ENCODE measurements at places on chromosomes 12 and 14.

GRCh38 chr12:130247634-130248237 is 85.5 kb downstream of the FZD10 start:
- no peak for DNase-seq

- no peak for DNase-seq
These were observed 4.5 kb upstream of the DNAH10 start for GRCh38 chr12:123757561-123757960.

- DNase-seq, result no peak
These were observed 344.0 kb downstream of the BCL11B start for GRCh38 chr14:98927986-98928385.

GRCh38 chr12:76216585-76217472 is 131.4 kb downstream of the BBS10 start:
- no peak for DNase-seq

DNA sequence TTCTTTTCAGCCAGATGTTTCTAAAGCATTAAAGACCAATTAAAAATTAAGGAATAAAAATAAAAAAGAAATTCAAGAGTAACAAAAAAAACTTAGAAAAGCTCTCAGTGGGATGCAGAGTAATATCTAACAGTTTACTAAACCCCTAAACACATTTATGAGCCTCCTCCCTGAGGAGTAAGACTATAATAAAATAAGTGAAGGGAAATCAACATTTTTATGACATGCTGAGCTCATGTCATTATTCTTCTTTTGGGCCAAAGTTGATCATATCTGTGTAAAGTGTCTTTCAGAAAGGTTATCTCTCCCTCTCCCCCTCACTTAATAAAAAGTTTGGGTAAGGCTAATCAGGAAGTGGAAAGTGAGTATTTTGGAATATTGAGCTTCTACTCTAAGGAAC is 122.1 kb downstream of the MYRFL start:
- DNase-seq, result no peak

DNA sequence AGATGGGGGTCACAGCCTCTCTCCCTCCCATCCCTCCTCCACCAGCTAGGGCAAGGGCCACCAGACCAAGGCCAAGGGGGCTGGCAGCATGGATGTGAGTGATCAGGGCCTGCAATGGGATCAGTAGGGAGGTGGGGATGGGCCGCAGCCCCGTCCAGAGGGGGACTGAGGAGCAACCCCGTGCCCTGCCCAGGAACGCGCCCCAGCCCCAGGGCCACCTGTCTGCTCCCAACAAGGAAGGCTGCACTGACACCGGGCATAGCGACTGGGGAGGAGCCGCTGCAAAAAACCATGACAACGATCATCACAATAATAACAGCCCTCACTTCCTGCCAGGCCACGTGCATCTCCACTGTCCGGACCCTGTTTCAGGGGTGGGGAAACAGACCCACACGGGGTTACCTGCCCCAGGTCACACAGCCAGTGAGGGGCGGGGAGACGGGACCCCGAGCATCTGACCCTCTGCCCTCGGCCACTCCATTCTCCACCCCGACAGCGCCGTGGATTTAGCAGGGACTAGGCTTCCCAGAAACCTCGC is 24.3 kb downstream of the NCOR2 start:
- DNase-seq, result no peak

- no peak for DNase-seq
These were observed 96.2 kb upstream of the CPM start for GRCh38 chr12:69028941-69029729.

DNA sequence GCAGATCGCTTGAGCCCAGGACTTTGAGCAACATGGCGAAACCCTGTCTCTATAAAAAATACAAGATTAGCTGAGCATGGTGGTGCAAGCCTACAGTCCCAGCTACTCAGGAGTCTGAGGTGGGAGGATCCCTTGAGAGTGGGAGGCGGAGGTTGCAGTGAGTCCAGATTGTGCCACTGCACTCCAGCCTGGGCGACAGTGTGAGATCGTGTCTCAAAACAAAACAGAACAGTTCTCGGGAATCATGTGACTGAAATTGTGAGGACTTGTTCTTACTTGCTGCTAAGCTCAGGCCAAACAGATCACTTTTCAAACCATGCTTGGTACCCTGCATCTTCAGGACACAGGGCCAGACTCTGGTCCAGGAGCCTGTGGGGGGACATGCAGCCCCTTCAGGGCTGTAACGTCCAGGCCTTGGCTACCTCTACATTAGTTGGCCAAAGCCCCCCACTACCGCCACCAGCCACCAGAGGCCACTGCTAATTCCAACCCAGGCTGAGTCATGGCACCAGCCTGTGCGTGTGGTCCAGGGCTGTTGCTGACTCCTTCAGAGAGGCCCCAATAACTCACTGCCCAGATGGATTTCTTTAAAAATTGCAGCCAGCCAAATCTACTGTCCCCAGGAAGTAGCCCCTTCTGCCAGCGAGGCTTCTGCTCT is 33.4 kb upstream of the SYNDIG1L start:
- no peak for DNase-seq

DNA sequence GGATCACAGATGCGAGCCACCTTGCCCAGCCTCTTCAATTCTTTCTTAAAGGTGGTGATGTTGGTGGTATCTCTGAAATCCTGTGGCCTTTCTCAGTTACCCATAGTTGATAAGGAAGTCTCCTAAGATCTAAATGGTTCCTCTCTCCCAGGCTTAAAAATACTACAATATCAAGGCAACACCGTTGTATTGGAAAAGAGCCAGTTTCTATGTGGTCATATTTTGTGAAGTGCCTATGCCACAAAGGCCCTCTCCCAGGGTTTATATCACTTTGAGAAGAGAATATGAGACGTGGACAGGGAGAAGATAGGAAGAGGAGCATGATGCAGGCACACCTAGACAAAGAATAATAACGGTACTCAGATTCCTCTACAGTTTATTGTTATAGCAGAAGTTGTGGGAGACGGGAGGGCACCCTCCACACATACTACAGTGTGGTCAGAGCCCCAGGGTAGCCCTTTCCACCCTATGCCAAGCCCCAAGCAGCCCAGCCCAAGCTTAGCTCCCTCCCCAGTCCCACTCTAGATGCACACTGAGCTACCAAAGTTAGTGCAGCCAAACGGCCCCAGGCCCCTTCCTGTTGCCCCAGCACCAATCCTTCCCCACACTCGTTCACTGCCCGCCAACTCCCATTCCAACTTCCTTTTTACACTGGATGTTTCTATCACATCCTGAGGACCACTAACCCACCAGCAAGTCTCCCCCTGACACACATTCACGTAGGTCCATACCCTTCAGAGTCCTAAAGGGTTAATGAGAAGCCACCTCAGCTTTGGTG is 8.3 kb downstream of the NDRG2 start:
- DNase-seq, result no peak

- DNase-seq, result no peak
These were observed 25.7 kb downstream of the SLC4A8 start for GRCh38 chr12:51450333-51450732.

DNA sequence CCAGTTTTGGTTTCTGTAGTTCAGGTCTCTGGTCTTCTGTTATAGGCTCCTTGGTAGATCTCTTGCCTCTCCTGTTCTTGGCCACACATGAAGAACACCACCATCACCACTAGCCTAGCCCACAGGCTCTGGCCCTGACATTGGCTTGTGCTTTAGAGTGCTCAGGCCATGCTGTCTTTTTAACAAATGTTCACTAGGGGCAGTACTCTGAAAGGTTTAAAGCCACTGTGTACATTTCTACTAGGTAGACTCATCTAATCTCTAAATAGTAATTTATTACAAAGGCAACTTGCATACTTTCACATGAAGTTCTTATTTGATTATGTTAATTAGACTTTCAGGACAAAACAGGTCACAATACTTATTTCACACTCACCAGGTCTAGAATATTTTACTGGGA is 38.3 kb downstream of the PDE6H start:
- no peak for DNase-seq

GRCh38 chr14:97848317-97848980 is 1051.3 kb downstream of the VRK1 start:
- no peak for DNase-seq

DNA sequence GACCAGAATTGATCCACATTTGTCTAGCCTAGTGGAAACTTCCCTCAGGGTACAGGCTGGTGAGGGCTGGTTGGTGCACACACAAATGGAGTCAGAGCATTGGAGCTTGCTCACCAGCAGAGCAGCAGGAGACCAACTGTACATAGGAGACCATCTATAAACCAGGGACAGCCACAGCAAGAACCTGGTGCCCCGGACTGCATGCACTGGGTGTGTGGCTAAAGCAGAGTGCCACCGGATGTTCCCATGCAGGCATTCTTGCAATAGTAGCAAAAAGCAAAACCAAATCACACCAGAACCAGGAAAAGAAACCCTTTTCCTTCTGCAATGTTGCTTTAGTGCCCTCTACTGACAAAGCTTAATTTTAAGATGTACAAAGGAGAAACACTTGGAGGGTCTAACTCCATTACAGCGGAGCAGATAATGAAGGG is 136.4 kb downstream of the MDGA2 start:
- DNase-seq, result no peak

GRCh38 chr14:91144425-91145145 is 30.7 kb downstream of the DGLUCY start:
- no peak for DNase-seq

DNA sequence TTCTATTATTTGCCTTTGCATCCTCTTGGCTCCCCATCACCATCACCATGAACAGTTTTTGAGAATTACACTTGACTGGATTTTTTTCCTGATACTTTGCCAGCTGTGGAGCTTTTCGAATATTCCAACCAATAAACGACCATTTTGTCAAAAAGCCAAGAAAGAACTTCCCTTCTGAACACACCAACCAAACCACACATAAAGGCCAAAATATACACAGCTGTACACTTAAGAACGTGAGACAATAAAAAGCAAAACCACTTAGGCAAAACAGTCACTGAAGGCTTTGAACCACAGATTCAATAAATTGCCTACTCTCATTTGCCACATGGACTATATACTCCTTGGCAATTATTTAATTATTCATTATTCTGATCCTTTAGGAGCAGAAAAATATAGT is 1.1 kb downstream of the C14orf93 start:
- no peak for DNase-seq

- peak; percentile 57 for DNase-seq
These were observed at the start of gene GNG2 for GRCh38 chr14:51860164-51860824. GNG2 (plus strand) TSS chr14:51860612; CDS start chr14:51950679, 90,067 bp downstream.

GRCh38 chr14:87883750-87884149 is 109.2 kb downstream of the GALC start:
- DNase-seq, result no peak

- DNase-seq, result peak; percentile 50
These were observed 8.5 kb downstream of the RARG start for GRCh38 chr12:53223389-53224060.

DNA sequence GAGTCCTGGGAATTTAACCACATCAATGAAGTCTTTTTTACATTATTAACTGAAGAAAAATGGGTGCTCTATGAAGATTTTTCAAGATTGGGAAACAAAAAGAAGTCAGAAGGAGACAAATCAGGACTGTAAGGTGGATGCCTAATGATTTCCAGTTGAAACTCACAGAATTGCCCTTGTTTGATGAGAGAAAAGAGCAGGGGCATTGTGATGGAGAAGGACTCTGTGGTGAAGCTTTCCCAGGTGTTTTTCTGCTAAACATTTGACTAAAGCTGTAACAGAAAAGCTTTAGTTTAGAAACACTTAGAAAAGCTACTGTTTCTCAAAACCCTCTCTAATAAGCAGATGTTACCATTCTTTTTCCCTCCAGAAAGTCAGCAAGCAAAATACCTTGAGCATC is 5.8 kb downstream of the IRAK4 start:
- DNase-seq, result no peak

GRCh38 chr12:6612652-6613014 is 5.5 kb upstream of the CHD4 start:
- no peak for DNase-seq

GRCh38 chr12:57839996-57840395 is 6.5 kb downstream of the CTDSP2 start:
- DNase-seq, result no peak

DNA sequence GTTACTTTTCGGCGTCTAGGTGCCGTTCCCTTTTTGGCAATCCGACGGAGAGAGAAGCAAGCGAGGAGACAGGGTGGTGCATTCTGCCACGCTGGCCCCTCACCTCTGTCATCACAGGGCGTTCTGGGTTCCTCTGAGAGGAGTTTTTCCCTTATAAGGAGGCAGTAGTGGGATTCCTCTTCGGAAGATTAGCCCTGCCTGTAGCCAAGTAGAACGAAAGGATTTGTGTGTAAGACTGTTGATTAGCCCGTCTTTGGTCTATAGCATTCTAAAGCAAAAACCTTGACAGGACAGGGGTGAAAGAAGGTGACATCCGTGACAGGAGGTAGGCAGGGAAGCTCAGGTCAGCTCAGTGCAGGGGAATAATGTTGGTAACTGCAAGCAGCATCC is 9.1 kb upstream of the NEMF start:
- peak; percentile 64 for DNase-seq

DNA sequence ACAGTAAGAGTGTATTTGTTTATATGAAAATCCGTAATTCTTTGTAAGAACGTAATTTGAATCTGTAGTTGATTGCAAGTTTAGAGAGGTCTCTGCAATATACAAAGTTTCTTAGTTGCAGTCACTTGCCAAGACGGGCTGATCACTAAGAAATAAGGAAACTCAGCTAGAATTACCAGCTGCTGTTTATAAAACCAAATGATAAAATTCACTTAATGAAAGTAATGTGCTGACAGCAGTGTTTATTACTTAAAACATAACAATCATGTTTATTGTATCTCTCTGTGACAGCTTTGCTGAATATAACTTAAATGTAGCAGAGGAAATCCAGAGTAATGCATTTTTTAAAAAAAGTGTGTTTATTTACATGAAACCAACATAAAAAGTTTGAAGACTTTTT is 31.2 kb downstream of the SRGAP1 start:
- no peak for DNase-seq

DNA sequence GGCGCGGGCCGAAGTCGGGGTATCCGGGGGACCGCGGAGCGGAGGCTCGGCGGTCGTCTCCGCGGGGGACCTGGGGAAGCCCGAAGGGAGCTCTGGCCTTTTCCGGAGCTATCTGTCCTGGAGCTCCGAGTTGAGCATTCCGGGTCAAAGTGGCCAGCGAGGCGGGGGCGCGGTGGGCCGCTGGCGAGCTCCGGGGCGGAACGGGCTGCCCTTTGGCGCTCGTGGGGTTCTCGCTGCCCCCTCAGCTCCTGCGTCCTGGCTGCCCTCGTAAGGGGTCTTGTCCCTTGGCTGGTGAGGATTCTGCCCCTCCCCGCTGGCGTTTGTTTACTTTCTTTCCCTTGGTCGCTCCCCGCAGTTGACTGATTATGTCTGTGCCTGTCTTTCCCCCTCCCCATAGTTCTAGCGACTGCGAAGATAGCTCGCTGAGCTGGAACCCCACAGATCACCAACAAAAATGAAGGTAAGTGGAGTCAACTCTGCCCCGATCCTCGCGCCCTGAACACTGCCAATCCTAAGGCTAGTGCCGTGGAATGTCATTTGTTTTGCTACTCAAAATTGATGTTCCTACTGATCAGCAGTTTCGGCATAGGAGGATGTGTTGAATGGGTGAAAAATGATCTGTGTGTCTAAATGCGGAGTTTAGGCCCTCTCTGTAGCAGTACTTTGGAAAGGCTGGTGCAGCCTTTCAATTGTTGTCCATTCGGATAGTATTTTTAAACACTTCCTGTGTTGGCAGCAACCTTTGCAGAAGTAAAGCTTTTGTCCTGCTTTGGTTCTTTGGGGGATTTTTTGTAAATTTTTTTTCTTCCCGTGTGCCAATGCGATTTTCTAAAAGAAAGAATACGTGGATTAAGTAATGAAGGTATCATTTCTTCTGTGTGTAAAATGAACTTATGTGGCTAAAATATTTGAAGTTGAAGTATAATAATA is 1.3 kb downstream of the ARID4A start:
- peak; percentile 31 for DNase-seq
